Natural killer cell (primary cell): ENCODE measurements at places on chromosomes 16 and 17.

DNA sequence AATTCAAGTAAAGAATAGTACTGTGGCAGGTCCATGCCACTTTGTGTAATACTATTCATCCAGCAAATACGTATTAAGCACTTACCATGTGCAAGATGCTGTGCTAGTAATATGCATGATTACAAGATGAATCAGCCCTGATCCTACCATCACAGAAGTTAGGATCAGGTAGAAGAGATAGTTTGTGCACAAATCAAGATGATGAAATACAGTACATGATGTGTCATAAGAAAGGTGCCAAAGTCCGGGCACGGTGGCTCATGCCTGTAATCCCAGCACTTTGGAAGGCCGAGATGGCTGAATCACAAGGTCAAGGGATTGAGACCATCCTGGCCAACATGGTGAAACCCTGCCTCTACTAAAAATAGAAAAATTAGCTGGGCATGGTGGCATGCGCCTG, 10.9 kb downstream of the COG4 start:
- no peak for DNase-seq

DNA sequence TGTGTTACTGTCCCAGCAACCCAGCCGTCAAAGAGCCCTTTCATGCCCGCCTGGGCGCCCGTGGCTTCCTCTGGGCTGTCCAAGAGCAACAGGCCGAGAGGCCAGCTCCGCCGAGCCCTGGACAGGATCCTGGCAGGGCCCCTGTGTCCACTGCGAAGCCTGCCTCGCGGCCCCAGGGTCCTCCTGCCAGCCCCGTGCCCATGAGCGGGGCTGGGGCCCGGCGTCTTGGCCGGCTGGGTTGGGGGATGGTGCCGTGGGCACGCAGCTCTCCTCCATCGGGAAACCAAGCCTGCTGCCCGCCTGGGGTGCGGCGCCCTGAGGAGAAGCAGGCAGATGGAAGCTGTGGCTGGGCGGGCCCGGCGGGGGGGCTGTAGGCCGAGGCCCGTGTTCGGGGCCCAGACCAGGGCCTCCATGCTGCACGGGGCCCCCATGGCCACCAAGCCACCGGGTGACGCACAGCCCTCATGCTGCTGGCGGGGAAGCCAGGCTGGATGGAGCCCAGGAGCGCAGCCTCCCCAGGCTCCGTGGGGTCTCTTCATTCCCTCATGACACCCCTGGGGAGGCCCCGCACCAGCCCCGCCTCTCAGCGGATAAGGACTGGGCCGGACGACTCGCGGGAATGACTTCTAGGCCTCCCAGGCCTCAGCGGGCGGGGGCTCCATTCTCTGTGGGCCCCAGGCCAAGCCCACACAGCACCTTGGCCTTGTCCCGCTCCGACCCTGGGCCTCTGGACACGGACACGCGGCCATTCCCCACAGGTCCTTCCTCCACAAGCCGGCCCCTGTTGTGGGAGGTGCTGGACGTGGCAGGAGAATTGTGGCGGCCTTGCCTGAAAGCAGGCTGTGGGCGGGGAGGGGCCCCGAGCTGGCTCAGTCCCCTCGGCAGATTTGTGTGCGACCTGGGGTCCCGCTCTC, at the start of gene C1QTNF8:
C1QTNF8 (minus strand) TSS at position 76 of the 914 bp plus-strand sequence. CDS start 1,322 bp downstream, outside the sequence.
- no peak for DNase-seq

- no peak for DNase-seq
Measured at GRCh38 chr16:24850289-24850938, 4.7 kb downstream of the SLC5A11 start.

DNA sequence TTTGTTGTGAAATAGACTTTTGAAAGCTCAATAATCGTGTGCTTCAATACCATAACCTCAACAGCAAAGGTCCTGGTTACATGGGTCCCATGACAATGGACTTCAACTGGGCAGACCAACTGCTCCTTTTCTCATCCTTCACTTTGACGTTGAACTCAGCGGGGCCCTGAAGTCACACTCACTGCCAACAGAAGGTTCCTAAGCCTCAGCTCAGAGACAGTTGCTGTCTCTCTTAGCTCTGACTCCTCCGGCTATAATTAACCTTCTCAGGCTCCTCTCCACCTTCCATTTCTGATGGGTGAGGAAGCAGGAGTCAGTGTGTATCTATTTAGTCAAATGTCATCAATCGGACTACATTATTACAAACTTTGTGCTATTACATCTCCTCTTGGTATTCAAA, 23.8 kb downstream of the MPP3 start:
- DNase-seq = no peak

DNA sequence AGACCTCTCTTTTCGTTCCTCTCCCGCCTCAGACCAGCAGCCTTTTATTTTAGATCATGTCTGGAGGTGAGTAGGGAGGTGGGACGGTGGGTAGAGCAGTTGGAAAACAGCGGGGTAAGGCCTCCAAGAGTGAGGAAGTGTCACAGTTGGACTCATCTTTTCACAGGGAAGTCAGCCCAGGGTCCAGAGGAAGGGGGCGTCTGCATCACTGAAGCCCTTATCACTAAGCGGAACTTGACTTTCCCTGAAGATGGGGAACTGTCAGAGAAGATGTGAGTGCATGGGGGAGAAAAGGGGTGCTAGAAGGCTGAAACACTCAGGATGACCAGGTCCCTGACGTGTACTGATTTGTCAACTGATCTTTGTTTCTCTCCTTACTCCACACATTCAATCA, 461 bp downstream of the LRRC46 start:
- DNase-seq = no peak

DNA sequence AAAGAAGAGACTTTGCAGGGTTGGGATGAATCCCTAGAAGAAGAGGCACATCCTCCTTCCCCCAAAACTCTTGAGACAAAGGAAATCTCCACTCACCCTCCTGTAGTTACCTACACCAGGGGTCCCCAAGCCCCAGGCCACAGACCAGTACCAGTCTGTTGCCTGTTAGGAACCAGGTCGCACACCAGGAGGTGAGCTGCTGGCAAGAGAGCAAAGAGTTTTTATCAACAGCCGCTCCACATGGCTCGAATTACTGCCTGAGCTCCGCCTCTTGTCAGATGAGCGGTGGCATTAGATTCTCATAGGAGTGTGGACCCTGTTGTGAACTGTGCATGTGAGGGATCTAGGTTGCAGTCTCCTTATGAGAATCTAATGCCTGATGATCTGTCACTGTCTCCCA, 98.9 kb downstream of the CCT6B start:
- DNase-seq = no peak

GRCh38 chr16:5257462-5257861, 159.9 kb upstream of the EEF2KMT start:
- no peak for DNase-seq

DNA sequence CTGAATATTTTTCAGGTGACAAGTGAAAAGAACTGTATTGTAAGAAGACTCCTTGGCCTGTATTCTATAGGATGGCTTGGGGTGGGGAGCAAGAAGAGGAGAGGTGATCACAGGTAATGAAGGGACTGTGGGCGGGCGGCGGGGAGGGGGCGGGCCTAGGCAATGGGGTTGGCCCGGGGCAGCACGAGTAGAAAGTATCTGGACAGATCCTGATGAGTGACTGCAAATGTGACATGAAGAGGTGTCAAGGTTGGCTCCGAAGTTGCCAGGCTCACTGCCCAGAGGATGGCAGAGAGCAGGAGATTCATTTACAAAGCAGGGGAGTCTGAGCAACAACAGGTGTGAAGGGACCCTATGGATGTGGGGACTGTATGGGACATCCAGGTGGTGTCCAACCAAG, 10.8 kb upstream of the G6PC1 start:
- no peak for DNase-seq

DNA sequence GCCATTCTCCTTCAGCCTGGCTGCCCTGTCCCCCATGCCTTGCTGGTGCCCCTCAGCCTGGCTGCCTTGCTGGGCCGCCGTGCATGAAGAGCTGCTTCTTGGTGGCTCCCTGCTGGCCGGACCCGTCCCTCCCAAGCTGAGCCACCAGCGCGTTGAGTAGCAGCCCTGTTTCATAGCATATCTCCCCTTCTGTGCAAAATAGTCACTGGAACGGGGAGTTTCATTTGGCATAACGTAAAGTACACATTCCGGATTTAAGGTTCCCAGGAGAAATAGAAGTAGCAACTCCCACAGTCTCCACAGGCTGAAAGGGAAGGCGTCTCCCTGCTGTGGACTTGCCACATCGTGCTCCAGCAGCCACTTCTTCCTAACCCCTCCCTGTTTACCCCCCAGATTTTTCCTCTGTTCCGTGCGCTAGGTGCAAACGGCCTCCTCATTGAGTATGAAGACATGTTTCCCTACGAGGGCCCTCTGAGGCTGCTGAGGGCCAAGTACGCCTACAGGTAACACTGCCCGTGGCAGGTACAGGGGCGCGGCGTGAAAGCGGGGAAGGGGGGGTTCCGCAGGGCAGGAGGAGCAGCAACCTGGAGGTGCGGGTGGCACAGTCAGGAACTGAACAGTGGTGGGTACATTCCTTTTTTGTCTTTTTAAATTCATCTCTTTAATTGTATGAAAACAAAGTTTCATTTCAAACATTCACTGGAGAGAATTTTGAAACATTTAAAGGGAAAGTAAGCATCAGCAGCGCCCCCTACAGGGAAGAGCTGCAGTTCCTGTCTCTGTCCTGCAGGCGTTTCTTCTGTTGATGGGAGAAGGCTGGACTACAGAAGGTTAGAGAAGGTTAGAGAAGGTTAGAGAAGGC, 5.8 kb upstream of the OGFOD3 start:
- peak; percentile 44 for DNase-seq

DNA sequence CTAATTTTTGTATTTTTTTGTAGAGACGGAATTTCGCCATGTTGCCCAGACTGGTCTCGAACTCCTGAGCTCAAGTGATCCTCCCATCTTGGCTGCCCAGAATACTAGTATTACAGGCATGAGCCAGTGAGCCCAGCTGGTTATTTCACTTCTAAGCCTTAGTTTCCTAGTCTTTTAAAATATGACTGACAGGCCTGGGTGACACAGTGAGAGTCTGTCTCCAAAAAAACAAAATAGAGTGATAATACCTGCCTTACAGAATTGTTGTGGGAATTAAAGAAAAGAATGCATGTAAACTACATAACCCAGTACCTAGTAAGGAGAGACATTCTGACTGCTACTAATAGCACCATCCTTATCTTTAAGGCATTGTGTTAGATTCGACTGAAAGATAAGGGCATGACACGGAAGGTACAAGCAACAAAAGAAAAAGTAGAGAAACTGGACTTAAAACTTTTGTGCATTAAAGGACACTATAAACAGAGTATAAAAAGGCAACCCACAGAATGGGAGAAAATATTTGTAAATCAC, 11.6 kb downstream of the TOM1L2 start:
- no peak for DNase-seq

DNA sequence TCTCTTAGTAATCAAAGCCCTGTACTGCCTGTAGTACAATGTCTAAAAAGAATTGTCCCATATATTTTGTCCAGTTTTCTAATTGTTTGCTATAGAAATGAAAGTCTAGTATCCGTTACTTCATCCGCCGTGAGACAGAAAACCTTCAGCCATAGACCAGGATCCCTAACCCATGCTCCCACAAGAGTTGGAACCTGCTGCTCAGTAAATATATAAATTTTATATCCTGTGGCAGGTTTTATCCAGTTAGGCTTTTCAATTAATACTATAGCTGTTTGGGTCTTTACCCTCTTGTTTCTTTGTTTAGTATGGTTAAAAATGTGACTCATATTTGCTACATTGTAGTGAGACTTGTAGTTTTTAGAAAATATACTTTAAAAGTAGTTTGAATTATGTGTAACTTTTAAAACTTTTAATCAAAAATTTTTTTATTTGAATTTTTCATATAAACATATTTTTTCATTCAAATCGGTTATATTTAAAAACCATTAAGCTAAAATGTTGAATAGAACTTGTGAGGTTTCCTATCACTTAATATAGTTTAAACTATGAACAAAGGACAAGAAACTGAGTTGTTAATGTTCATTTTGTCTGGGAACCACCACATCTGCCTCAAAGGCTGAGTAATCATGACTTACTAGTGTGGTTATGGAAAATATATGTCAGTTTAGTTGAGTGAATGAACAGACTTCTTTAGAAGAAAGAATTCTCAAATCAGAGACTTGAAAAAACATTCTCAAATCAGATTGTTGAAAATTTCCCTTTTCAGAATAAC, 54.8 kb downstream of the VMP1 start:
- no peak for DNase-seq

DNA sequence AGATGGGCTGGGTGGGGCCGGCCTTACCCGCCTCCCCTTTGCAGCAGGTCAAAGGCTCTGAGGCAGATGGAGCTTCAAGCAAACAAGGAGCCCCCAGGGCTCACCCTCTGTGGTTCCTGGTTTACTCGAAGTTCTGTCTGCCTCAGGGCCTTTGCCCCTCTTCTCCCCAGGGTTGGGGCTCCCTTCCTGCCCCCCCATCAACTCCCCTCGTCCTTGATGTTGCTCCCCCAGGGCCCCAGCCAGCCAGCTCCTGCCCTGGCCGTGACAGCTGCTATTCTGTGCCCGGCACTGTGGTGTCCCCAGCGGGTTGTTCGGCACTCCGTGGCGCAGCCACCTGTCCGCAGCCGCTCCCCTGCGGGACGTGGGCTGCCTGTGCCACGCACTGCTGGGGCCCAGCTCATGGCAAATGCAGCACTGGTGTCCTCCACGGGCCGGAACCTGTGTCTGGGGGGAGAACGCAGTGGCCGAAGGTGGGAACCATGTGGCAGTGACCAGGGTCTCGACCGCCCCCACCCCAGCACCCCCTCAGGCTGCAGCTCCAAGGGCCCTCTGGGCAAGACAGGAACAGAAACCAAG, 4.3 kb upstream of the METRN start:
- no peak for DNase-seq

DNA sequence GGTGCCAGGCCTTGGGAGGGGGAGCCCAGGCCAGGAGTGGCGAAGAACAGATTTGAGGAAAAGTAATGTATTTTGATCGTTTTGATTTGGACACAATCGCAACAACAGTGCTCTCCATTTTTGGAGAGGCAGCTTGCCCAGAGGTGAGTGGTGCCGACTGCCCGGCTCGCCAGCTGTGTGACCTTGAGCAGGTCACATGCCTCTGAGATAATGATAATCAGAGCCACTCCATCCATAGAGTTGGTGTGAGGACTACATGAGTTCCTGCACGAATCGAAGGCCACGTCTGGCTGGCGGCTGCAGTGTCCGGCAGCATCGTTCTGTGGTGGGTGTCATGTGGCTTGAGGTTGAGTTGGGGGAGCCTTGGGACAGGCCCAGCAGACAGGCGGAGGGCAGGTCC, 20.7 kb downstream of the LLGL2 start:
- DNase-seq = no peak

- DNase-seq = no peak
Measured at GRCh38 chr17:4262703-4263102, 1.1 kb downstream of the ANKFY1 start.

DNA sequence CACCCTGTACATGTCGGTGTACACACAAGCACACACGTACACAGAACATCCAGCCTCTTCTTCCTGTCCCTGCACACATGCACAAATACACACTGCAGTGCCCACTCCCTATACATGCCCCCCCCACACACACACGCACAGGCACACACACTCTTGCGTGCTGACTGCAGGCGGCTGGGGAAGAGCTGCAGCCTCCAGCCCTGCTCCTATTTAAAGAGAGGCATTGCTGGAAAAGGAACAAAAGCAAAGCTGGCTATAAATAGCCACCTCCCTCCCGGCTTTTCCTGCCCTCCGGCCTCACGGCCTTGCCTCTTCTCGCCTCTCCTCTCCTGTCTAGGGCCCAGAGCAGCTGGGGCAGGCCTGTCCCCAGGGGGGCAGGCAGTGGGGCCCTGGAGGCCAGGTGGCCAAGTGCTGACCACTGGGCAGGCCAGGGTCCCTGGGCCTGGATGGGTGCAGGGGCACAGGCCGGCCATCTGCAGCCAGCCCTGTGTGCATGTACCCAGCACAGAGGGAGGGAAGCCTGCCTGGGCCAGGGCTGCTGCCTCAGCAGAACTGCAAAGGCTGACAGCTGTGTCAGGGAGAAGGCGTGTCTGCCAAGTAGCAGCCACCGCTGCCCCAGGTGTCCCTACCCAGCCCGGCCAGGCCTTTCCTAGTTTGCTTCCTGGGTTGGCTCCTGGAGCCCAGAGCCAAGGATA, 25.4 kb downstream of the RTN4RL1 start:
- no peak for DNase-seq

GRCh38 chr16:79018650-79019429, 581.7 kb downstream of the MAF start:
- no peak for DNase-seq
